Non-pigmented ciliary epithelial cell (primary cell): ENCODE measurements at places on chromosomes 3 and 15.
A peak's percentile ranks its signal among the peaks of the same experiment; 100 is the strongest.

DNA sequence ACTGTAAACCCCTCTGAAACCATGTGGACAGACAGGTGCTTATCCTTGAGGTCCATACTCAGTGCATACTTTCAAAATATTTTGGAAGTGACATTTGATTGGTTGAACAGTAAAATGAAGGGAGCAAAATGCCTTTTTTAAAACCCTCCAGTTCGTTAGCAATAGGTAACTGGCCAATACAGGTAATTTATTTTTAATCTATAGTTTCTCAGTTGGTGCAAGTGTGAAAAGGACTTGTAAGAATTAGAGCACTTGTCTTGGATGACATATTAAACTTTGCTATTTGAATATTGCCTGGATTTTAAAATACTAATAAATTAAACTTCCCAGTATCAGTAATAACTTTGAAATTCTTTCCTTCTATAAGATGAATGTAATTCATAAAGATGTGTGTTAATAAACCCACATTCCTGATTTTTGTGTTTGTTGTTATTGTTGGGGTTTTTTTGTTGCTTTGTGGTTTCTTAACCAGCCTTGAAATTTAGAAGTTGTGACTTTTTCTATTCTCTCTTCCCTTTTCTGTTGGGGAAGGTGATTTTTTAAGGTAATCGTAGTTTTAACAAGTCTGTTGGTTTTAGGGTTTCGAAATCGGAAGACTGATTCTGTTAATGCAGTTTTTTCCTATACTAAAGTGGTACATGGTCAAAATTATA, 90.0 kb downstream of the STT3B start:
- DNase-seq, result no peak

DNA sequence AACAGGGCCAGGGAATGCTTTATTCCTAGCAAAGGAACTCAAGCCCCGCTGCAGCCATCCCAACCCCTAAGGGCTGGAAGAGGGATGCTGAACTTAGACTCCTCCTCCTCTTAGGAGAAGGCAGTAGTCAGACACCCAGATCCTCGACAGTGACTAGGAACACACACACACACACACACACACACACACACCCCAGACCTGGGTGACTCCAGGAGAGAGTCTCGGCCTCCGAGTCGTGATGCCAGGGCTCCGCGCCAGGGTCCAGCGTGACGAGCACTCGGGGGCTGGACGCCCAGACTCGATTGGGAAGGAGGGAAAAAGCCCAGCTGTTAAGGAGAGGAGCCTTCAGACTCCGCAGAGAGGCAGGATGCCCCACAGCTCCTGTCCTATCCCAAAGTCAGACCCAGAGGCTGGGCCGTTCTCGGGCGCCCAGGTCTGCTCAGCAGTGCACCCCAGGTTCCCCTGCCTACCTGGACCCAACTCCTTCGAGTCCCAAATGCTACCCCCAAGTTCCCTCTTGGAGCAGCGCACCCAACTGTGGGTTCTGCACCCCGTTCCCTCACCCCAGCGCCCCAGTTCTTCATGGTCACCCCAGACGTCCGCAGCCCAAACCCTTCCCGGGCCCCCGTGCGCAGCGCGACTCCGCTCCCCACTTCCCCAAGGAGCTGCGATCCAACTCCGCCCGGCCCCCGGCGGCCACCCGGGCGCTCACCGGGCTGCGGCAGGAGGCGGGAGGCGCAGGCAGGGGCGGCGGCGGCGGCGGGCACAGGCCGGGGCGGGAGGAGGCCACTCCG, 421 bp downstream of the BMF start:
- no peak for DNase-seq

DNA sequence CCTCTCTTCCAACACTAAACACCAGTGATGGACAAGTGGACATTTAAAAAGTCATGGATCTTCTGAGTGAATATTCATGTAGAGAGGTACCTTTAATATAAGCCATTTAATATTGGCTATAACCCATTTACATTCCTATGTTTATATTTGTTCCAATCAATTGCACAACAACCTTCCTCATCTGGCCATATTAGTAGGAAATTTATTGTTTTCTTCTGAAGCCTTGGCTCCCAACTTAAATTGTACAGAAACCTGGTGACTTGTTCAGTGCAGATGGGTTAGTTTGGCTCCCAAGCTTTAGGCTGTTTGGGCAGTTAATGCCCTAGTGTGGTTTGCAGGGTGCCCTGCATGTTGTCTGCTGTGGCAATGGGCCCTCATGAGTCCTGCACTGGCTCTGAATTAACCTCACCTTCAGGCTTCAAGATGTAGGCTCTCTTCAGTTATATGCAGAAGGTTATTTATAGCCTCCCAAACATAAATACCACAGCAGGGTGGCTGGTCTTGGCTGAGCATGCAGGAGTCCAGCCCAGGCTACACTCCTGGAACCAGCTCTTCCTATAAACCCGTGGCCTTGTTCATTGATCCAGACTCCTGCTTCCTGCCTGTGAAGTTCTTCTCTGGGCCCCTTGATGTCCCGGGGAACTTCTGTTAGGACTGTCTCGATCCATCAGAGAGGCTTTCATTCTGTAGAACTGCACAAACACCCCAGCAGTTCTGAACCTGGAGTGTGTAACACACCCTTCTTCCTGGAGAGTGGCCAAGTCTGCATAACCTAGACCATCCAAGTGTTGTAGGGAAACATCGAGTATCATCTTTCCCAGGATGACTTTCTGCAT, 57.0 kb downstream of the DUT start:
- DNase-seq, result no peak

- no peak for DNase-seq
These were observed 205.7 kb upstream of the NECTIN3 start for GRCh38 chr3:110865934-110866333.

DNA sequence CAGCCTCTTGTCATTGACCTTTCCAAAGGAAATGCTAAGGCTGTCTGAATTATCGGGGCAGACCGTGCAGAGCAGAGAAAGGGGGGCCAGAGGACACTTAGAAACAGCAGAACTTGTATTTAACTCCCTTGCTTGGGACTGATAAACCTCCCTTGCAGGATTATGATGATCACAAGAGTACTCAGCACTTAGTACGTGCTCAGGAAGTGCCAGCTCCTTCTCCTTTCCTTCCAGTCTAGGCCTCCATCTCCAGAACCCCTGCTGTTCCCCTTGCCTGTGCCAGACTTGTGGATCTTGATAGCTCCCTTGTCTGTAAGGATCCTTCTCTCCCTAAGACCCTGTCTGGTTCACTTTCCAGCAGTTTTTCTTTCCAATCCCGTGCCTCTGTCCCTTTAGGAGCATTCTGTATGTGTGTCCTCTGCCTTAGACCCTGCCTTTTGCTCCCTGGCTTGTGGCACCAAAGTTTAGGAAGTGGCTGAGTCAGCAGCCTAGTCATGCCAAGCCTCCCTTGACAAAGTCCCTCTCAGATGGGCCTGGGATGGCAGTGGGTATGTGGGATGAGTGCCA, 747 bp downstream of the SORD start:
- no peak for DNase-seq

DNA sequence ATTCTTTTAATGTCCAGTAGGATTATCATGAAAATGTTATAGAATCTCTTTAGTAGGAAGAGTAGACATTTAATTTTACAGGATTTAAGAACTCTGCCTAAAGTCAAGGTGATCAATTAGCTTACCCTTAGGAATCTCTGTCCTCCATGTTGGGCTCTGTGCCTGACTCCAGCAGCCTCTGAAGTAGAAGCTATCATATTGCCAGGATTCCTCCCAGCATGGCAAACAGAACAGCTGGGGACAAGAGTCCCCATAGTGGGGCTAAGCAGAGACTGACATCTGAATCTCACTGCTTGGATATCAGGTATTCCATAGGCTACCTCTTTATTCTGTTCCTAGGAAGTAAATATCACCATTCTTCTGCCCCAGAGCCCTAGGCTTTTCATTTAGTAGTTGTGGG, 1.5 kb downstream of the SLC15A2 start:
- DNase-seq, result no peak

DNA sequence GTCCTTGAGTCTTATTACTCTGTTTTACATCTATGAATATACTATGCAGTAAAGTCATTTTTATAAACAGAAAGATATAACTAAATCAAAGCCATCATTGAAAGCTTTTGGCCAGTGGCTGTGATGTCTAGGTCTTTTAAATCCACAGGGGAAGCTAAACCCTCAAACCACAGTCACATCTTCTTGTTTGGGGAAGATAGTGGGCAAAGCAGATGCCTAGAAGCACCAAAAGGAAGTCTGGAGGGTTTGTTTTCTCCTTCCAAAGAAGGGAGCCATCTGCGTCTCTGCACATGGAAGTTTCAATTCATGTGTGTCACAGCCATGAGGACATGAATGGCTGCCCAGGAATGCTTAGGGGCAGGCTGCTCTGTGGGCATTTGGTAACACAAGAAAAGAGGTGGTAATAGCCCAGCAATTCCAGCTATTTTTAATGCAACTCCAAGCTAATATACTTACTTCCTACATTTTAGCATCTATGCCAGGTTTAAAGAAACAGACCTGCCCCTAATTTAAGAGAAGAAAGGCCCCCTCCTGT, 322.2 kb downstream of the SLC9A9 start:
- DNase-seq, result no peak

GRCh38 chr15:49848282-49848724, 227.5 kb downstream of the DTWD1 start:
- peak; percentile 93 for DNase-seq

DNA sequence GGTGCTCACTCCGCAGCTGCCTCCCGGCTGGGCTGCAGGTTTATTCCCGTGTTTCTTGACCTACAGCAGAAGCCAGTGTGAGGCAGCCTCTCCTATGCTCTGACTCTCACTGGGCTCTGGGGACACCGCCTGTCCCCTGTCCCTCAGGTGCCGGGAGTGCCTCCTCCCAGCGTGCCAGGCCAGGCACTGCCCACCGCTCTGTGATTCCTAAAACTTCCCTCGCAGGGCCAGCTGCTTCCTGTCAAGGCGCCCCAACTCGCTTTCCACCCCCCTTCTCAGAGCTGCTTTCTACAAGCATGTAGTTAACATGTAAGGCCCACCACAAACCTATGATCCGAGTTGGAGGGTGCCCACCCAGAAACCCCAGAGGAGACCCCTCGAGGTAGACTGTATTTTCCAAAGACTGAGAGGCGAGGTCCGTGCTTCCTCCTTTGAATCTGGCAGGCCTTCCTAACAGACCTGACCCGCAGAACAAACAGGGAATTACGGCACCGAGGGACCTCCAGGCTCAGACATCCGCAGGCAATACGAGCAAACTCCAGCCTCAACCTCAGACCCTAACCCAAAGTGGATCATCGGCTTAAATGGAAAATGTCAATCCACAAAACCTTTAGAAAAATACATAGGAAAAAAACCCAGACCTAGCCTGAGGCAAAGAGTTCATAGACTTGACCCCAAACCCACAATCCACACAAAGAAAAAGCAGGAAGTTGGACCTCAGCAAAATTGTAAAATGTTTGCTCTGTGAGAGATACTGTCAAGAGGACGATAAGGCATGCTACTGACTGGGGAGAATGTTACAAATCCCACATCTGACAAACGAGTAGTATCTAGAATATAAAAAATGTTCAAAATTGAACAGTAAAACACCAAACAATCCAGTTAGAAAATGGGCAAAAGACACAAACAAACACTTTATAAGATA, 121.3 kb upstream of the IQSEC1 start:
- no peak for DNase-seq

GRCh38 chr3:3081381-3082233, 28.6 kb downstream of the IL5RA start:
- DNase-seq, result no peak

DNA sequence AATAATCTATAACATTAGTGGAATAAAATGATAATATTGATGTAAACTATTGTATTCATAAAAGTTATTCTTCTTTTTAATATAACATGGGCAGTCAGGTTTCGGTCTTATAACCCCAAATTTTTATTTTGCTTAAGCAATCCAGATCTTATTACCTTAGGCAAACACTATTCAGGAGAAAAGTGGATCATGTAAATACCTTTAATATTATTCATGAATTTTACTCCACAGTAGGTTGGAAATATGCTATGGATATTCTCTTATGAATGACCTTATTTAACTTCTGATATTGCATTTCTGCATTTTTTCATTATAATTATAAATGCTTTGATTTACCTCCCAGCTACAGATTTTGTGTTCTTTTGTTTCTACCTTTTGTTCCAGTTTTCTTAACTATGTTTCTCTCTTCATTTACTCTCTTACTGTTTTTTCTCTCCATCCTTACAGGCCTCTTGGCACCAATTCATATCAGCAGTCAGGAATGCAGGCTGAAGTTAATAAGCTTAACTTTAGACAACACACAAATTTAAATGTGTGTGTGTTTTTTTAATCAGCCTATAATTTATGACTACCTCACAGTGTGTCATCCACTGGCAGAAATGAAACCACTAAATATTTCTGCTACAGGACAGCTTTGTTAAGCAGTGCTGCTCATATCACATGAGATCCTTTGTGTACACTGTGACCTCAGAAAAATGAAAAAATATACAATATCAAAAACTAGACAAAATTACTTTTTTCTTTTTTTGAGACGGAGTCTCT, 111.0 kb downstream of the NSUN3 start:
- no peak for DNase-seq

- peak; percentile 23 for DNase-seq
These were observed 196.2 kb upstream of the CFAP20DC start for GRCh38 chr3:59245859-59246501.

- DNase-seq, result no peak
These were observed at the start of gene FAM240A for GRCh38 chr3:46612324-46612723. TSS of gene FAM240A (plus strand) at chr3:46612525. CDS start at chr3:46612684, 159 bp downstream.

DNA sequence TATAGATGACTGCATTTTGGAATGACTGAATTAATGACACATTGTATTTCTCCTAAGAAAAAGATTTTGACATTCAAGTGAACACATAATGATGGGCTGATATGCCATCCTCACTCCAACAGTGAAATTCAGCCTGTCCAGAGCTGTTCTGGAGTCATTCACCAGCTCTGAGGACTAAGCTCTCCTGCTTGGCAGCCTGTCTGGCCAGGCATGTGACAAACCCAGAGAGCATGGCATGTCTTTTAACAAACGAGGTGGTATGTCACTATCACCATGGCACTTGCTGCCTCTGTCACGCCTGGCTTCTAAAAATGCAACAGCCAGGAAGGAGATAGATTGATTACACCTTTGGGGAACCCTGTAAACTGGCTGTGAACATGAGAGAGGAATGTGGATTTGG, 1.4 kb downstream of the ACTC1 start:
- no peak for DNase-seq

- no peak for DNase-seq
These were observed 34.9 kb downstream of the CCDC33 start for GRCh38 chr15:74270854-74271520.

DNA sequence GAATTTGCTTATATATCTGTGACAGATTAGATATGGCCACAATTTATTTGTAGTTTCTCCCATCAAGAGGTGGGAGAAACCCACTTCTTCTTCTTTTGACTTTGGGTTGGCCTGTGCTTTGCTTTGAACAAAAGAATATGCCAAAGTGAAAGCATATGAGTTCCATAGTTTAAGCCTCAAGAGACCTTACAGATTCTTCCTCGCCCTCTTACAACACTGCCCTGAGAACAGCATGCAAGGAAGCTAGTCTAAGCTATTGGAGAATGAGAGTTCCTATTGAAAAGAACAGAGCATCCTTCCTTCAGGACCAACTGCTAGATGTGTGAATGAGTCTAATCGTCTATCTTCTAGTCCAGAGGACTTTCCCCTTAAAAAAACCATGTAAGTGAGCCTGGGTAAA, 394.8 kb downstream of the TUSC7 start:
- DNase-seq, result no peak
